ENCODE measurements at places on chromosomes 2 and 18. TPM values are rescaled to one million over a fixed set of nuclear protein-coding genes. Genes with fewer than 3 reads are reported as not detected.
A peak's percentile ranks its signal among the peaks of the same experiment; 100 is the strongest.

Gene TCF7L1
- 39.5 TPM for total RNA-seq

DNA sequence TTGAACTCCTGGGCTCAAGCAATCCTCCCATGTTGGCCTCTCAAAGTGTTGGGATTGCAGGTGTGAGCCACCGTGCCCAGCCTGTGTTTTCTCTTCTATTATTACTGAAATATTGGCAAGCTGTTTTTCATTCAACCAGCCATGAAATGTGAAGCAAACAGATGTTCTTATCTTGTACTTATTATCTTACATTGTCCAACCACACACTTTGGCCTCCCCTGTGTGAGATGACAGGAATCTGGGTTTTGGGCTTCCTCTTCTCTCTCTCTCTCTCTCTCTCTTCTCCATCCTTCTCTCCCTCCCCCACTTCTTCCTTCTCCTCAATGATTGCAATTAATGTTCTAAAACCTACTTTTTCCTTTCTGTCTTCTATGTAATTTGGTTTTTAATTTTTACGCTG, 33.1 kb downstream of the RAMP1 start:
- DNase-seq: no peak

- no peak for DNase-seq
These were observed 181.2 kb upstream of the LRATD1 start for GRCh38 chr2:14451312-14451711.

- DNase-seq: no peak
These were observed 78.0 kb upstream of the BZW1 start for GRCh38 chr2:200733713-200734198.

Gene INHBB
- 21.9 TPM for total RNA-seq

GRCh38 chr2:111219734-111220505, 99.2 kb downstream of the BCL2L11 start:
- DNase-seq: no peak

Gene RGPD6
- total RNA-seq: 42.8 TPM

GRCh38 chr2:225694664-225695063, 295.2 kb downstream of the NYAP2 start:
- DNase-seq: no peak

GRCh38 chr2:24409700-24410556, 49.6 kb upstream of the ITSN2 start:
- DNase-seq: no peak

Gene SKOR2
- not detected for total RNA-seq

- no peak for DNase-seq
These were observed 29.7 kb downstream of the SLC4A5 start for GRCh38 chr2:74313497-74313896.

DNA sequence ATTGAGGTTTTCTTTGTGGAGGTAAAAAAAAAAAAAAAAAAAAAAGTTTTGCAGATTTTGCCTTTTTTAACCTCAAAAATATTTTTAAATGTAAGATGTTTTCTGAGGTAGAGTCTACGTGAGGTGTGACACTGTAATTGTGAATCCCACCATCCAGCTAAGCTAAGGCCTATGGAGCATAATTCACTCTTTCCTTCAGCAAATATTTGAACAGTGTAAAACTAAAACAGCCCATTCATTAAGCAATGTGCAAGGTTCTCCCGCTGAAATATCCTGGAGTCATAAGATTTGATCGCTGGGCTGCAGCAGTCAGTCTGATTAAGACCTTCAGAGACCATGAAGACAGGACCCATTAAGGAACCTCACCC, 105.1 kb downstream of the HNRNPLL start:
- DNase-seq: no peak

DNA sequence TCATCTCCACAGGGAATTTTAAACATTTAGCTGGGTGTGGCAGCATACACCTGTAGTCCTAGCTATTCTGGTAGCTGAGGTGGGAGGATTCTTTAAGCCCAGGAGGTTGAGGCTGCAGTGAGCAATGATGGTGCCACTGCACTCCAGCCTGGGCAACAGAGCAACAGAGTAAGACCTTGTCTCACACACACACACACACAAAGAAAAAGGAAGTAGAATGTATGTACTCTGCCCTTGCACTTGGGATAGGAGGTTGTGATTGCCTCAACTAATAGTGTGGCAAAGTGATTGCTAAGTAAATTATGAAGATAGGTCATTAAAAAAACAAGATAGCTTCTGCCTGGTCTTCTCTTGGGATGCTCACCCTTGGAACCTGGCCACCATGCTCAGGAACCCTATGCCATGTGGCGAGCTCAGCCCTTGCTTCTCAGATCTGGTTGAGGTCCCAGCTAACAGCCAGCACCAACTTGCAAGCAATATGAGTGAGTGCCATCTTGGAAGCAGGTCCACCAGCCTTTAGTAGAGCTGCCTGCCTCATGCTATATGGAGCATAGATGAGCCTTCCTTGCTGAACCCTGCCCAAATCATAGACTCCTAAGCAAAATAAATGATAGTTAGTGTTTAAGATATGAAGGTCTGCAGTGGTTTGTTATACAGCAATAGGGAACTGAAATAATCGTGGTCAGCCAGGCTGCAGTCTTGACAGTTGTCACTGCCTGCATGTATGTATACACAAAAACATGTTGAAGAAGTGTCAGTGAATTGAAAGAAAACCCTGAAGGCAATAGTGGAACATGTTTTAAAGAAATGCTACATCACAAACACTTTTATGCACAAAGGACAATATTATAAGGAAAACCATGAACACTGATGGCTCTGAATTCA, 30.1 kb upstream of the PNO1 start:
- no peak for DNase-seq

- DNase-seq: no peak
These were observed 171.2 kb downstream of the FBXO15 start for GRCh38 chr18:73976433-73976832.

DNA sequence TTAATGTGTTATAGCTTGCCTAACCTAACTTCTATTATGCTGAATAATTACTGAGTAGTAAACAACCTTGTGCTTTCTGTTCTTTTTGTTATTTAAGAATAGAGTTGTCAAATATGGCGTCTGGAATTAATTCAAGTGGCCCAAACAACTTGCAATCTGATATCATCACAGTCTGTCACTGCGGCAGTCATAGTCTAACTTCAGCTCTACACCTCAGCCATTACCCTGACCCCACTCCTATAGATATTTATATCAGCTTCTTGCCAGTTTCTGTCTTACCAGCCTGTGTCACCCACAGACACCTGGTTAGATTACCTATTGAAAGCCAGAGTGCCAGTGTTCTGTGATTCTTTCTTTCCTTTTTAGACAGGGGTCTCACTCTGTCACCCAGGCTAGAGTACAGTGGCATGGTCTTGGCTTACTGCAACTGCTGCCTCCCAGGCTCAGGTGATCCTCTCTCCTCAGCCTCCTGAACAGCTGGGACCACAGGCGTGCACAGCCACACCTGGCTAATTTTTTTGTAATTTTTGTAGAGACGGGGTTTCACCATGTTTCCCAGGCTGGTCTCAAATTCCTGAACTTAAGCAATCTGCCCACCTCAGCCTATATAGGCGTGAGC, 14.1 kb upstream of the KLHL41 start:
- no peak for DNase-seq

GRCh38 chr18:56470406-56471351, 167.7 kb downstream of the TXNL1 start:
- DNase-seq: no peak

- DNase-seq: no peak
These were observed 196.3 kb downstream of the DCDC2C start for GRCh38 chr2:3899536-3900155.

GRCh38 chr2:27085673-27086089, 891 bp upstream of the KHK start:
- DNase-seq: peak; percentile 88

- peak; percentile 89 for DNase-seq
These were observed 96.2 kb downstream of the CABLES1 start for GRCh38 chr18:23231340-23232021.

DNA sequence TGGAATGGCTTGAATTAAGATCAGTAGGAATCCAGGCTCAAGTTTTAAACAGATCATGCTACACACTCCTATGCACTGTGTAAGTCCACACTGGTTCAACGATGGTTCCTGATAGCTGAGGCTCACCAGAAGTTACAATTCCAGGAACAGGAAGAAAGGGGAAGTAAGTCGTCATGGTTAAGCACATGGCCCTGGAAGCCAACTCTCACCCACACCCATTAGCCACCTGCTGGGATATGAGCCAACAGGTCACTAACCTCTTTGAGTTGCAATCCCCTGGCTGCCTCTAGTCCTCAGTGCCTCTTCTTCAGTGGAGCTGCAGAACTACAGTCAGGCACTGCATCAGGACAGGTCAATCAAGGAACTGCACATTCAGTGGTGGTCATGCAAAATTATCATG, 133.5 kb downstream of the TMEM182 start:
- no peak for DNase-seq

- DNase-seq: no peak
These were observed 80.2 kb downstream of the TCF7L1 start for GRCh38 chr2:85213404-85213803.

DNA sequence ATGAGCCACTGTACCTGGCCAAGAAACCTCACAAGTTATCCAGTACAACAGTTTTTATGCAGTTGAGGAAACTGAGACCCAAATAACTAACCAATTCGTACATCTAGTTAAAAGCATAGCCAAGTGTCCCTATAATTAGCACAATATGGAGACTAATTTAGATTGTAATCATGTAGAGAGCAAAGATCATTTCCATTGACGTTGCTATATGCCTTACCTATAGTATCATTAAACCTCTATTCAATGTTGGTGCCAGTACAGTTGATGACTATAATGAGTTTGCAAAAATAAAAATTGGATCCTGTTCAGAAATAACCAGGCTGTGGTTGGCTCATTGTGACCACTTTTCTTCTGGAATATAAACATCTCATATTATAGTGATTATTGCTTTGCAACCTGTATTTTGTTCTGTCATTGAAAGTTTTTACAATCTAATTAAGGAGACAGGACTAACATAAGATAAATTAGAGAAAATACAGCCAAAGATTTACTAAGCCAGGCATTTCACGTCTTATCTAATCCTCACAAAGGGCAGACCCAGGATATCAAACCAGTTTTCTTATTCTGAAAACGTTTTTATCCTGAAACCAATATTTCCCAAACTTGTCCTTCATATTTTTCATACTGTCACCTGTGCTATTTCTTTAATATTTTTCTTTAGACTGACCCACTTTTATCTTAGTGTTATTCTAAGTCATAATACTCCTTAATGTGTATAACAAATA, 130.0 kb upstream of the STON1 start:
- DNase-seq: no peak

Data from aorta (tissue), 5 donors.